ENCODE measurements at places on chromosomes 16 and 17.

DNA sequence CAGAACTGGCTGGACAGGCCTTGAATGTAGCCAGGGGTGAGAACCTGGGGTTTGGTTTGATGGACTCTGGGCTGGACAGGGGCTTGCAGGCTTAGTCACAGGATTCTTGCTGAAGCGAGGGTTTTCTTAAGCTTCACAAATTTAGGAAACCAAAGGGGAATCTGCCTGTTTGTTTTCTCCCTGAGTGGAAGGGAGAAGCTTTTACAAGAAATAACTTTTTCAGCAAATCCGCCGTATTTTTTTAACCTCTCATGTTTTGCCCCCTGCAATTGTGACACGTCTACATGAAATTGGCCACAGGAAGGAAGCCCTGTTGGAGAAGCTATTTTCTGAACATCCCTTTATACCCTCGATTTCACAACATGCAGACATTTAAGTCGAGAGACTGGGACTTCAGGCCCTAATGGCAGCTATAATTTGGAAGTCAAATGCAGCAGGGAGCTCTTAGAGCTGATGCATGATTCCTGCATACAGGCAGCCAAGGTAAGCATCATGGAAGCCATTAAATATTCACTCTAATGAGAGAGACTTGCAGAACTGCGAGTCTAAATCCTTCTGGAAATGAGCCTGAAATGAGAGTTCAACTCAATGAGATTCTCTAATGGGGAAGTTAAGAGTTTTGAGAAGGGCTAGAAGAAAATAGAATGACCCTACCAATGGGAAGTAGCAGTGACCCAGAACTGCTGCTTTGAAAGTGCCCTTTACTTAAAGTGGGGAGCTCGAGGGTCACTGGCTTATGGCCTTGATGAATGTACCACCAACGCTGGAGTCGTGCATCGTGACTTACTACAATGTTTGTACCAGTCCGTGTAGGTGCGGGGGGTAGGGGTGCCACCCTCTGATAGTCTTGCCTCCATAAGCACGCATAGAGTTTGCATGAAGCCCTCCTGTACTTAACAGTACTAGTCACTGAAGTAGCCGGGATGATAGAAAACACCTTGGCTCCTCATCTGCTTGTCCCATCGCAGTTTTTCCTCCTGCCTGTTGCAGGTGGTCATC, 45.1 kb upstream of the IRF8 start:
- no peak for DNase-seq

GRCh38 chr17:35314415-35315216, 58.8 kb downstream of the SLFN11 start:
- no peak for DNase-seq

DNA sequence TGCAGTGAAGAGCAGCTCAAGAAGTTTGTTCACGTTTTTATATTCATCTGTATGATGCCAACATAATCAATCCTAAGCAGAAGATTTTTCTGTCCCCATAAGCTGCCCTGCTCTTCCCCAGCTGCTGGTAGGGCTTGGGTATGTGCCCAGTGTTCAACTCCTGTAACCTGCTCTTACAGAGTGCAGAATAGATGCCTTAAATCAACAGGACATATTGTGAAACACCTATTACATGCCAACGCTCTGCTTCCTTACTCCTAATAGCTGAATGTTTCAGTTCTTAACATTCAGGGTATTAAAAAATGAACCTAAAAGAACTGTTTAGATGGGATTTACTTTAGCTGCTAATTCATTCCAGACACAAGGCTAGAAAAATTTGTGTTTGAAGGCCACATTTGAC, 190.9 kb downstream of the HS3ST3A1 start:
- DNase-seq: no peak

DNA sequence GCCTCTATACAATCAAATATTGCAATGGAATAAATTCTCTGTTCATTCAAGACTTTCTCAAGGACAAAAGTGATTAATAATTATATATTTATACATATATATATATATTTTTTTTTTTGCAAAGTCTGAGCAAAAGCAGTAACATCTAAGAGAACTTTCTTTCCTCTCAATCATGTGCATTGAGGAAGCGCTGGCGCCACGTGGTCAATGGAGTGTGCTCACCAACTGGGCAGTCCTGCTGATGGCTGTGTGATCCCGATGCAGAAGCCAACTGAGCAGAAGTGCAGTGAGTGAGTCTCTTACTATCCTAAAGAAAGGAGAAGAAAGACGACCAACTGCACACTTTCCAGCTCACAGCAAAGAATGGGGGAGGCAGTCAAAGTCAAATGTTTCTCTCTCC, 37.2 kb upstream of the ULK2 start:
- DNase-seq: no peak

GRCh38 chr17:18187821-18188761, 4.5 kb downstream of the ALKBH5 start:
- DNase-seq: no peak

DNA sequence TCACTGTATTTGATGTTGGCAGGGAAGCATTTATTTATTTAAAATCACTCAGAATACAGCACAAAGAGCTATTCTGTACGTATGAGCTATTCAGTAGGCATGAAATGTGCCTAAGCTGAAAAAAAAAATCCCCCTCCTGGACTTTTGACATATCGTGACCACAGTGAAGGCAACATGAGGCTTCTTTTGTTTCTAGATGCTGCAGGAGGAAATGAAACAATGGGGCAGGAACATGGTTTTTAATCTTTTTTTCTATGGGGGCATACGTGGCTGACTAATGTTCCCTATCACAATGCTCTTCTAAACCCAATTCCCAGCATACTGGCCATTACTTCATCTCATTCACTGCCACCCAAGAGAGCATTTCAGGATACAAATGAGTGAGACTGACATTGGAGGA, 191.0 kb upstream of the PMFBP1 start:
- DNase-seq: no peak

GRCh38 chr16:55779402-55780094, 53.3 kb downstream of the CES1 start:
- DNase-seq: no peak

DNA sequence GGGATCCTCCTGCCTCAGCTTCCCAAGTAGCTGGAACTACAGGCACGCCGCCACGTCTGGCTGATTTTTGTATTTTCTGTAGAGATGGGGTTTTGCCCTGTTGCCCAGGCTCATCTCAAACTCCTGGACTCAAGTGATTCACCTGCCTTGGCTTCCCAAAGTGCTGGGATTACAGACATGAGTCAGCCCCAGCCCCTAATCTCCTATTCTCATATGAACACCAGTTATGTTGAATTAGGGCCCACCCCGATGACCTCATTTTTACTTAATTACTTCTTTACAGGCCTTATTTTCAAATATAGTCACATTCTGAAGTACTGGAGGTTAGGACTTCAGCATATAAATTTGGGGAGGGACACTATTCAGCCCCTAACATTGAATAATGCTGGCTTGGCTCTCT, 49.2 kb downstream of the ZNRF1 start:
- DNase-seq: no peak

GRCh38 chr16:85650844-85651628, 37.7 kb downstream of the GINS2 start:
- DNase-seq: no peak

DNA sequence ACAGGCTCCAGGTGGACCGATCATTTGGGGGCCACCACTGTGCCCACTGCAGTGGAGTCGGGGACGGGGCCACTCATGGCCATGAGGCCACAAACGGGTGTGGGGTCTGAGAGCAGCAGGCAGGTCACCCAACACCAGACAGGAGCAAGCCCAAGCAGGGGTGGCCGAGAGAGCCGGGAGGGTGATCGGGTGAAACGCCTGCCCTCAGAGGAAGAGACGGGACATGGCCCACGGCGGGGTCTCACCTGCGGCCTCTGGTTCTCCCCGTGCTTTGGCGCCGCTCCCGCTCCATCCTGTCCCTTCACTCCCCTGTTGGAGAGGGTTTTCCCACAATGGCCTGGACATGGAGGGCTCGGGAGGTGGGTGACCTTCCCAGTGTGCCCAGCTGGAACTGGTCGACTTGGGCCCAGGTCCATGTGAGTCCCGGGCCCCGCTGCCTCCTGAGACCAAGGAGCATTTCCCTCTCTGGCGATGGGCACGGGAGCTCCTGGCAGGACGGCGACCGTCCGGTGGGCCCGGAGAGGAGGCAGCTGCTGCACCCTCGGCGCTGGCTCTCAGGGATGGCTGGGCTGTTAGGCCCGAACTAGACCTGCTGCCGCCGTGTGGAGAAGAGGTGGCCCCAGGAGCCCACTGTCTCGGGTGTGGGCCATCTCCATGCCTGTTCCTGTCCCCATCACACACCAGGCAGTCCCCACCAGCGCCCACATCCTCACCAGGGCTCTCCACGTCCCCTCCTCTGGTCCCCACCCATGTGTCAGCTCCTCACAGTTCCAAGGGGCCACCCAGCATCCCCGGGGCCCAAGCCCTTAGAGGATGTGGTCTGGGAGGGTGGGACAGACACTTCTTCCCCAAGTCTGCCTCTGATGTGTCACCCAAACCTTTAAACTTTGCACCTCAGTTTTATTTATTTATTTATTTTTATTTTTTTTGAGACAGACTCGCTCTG, 13.4 kb upstream of the BAHCC1 start:
- DNase-seq: no peak

DNA sequence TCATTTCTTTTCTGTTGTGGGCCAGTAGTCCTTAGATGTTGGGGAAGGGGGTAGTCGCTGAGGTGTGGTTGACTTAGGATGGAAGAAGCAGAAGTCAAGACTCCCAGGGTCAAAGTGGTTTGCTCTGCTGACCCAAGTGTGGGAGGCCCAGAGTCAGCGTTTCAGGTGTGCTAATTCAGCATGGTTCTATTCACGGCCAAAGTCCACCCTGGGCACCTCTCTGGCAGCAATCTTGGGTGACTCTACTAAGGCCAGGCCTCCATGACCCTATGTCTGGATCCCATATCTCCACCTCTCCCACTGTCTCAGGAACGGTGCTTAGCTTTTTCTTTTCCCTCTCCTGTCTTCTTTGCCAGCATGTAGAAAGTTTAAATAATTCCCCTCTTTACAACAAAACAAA, 32.9 kb downstream of the MAPT start:
- no peak for DNase-seq

DNA sequence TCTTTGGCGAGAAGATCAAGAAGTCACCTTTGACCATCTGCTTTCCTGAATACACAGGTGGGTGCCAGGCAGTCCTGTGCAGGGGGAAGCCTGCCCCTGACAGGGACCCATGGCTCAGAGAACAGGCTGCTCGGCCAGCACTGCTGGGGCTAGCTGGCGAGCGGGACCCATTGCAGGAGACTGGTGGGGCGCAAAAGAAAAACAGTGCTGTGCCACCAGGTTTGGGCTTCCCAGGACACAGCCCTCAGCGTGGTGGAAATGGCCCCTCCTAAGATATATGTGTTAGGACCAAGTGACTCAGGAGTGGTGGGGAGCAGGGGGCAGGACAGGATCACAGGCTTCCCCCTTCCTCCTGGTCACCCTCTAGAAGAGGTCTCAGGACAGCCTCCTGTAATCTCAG, 73.9 kb downstream of the AMFR start:
- no peak for DNase-seq

GRCh38 chr17:83099570-83100181, 20.3 kb downstream of the METRNL start:
- DNase-seq: no peak

GRCh38 chr16:79122343-79122742, 478.2 kb downstream of the MAF start:
- DNase-seq: no peak

GRCh38 chr17:37530420-37530819, 40.7 kb downstream of the DUSP14 start:
- DNase-seq: no peak

GRCh38 chr17:28828294-28829040, 14.1 kb downstream of the FAM222B start:
- no peak for DNase-seq

DNA sequence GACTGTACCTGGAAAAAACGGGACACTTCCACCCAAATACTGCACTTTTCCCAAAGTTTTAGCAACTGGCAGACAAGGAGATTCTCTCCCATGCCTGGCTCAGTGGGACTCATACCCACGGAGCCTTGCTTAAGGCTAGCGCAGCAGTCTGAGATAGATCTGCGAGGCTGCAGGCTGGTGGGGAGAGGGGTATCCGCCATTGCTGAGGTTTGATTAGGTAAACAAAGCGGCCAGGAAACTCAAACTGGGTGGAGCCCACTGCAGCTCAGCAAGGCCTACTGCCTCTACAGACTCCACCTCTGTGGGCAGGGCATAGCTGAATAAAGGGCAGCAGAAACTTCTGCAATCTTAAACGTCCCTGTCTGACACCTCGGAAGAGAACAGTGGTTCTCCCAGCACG, 44.8 kb downstream of the UTP18 start:
- DNase-seq: no peak

GRCh38 chr16:77402118-77402517, 32.7 kb downstream of the ADAMTS18 start:
- DNase-seq: no peak

- DNase-seq: no peak
Observed at GRCh38 chr16:62863139-62863538, 826.9 kb upstream of the CDH8 start.

DNA sequence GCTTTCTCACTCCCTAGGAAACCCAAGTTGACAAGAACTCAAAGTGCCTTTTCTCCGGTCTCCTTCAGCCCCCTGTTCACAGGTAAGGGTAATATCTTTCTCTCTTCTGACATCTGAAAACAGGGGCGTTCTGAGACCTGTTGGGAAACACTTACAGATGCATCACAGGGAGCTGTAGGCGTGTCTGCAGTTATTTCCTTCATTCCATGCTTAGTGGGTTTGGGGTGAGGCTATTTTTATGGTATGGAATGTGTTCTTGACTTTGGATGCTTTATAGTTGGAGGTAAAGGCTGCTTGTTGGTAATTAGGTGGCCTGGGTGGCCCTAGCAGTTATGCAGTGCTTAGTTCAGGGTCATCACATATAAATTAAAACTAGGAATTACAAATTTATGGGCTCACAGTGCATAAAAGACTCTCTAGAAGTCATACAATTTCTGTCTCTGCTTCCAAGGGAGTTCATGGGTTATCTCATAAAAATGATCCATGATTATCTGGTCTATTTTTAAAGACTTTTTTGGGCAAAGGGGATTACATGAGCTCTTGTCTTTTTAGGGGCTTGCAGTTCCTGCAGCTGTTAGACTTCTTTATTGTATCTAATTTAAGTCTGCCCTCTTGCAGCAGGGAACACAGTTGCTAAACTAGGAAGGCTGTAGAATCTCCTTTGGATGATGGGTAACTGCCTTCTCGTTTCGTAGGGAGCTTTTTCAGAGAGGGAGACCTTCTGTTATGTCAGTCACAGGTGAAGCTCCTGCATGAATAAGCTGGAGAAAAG, 10.2 kb downstream of the SOCS7 start:
- DNase-seq: no peak

GRCh38 chr16:6034511-6034910, 936.9 kb upstream of the EEF2KMT start:
- no peak for DNase-seq

GRCh38 chr17:39014795-39015545, 47.8 kb upstream of the FBXO47 start:
- DNase-seq: no peak

- no peak for DNase-seq
Observed at GRCh38 chr17:44759086-44759915, 513 bp downstream of the ADAM11 start.

DNA sequence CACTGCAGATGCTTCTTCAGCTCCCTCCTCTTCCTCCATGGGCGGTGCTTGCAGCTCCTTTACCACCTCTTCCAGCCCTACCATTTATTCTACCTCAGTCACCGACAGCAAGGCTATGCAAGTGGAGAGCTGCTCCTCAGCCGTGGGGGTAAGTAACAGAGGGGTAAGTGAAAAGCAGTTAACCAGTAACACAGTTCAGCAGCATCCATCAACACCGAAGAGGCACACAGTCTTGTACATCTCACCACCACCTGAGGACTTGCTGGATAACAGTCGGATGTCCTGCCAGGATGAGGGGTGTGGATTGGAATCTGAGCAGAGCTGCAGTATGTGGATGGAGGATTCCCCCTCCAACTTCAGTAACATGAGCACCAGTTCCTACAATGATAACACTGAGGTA, 79.3 kb downstream of the NQO1 start:
- no peak for DNase-seq

- no peak for DNase-seq
Observed at GRCh38 chr17:7380321-7380720, 568 bp upstream of the TNK1 start.
